ENCODE measurements at places on chromosomes 2 and 18. TPM values are rescaled to one million over a fixed set of nuclear protein-coding genes. Genes with fewer than 3 reads are reported as not detected.

GRCh38 chr2:146669735-146670134 lies 1175.1 kb upstream of the ACVR2A start:
- no peak for DNase-seq

DNA sequence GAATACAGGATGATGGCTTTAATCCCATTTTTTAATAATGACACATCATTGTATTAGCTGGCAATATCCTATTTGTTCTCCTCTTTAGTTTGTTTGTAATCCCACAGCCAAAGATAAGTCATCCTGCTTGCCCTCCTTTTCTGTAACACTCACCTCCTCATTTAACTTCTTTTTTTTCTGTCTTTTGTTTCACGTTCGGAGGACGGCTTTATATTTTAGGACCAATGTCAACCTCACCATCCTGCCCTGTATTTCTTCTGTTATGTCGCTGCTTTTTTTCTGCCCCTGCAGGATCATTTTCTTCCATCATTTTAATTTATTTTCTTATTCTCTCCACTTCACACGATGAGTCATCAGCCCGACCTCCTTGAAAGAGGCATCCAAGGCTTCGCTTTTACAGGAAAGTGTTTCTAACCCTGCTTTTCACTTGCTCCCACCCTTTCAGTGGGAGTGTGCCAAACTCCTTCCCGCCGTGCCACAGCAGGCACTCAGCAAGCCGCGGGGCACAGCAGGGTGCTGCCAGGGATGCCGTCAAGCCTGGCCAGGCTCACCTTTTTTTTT lies 11.4 kb downstream of the RAB31 start:
- DNase-seq = no peak

GRCh38 chr2:56688661-56689060 lies 504.9 kb downstream of the CCDC85A start:
- DNase-seq = no peak

DNA sequence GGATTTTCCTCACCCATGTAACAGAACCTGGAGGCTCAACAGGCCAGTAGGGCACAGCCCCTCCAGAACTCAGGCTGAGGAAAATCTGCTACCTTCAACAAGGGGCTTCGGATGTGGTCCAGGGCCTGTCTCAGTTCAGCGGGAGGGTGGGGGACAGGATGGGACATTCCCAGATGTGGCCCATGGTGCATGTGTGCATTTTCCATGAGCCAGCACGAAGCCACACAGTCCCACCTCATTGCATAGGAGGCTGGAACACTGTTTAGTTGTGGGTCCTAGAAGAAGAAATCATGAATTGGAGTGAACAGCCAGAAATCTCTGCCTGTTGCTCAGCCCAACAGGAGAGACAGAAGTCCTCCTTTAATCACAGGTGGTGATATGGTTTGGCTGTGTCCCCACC lies 469.6 kb upstream of the MYT1L start:
- DNase-seq = no peak

GRCh38 chr2:111667542-111668273 lies 216.3 kb downstream of the ANAPC1 start:
- no peak for DNase-seq

- DNase-seq = no peak
Measured at GRCh38 chr2:122491011-122491410, 735.6 kb downstream of the TSN start.

DNA sequence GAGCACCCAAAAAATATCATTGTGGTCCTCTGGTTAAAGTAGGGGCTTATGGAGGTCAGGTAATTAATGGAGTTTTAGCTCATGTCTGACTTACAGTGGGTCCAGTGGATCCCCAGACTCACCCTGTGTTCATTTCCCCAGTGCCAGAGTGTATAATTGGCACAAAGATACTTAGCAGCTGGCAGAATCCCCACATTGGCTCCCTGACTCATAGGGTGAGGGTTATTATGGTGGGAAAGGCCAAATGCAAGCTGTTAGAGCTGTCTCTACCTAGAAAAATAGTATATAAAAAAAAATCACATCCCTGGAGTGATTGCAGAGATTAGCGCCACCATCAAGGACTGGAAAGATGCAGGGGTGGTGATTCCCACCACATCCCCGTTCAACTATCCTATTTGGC lies 1067.6 kb upstream of the ACVR2A start:
- no peak for DNase-seq

DNA sequence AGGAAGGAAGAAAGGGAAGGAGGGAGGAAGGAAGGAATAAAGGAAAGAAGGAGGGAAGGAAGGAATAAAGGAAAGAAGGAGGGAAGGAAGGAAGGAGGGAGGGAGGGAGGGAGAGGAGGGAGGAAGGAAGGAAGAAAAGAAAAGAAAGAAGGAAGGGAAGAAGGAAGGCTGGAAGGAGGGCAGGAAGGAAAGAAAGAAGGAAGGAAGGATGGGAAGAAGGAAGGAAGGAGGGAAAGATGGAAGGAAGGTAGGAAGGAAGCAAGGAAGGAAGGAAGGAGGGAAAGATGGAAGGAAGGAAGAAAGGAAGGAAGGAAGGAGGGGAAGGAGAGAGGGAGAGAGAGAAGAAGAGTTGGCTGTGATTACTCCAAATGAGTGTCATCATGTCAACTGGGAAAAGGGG lies 190.6 kb downstream of the ACKR3 start:
- DNase-seq = no peak

DNA sequence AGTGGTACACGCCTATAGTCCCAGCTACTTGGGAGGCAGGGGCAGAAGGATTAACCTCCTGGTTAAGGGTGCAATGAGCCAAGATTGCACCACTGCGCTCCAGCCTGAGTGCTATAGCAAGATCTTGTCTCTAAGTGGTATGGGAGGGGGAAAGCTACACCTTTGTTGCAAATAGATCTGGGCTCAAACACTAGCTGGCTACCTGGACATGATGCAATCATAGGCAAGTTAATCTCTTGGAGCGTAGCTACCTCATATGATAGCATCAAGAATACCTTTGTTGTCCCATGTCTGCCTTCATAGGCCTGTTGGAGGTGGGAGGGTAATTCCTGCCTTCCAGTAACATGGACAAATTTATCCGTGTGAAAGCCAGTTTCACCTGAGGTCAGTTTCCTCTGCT lies 15.7 kb downstream of the KLHL29 start:
- DNase-seq = no peak

The CENPO gene
- 12.9 TPM for total RNA-seq

The UGT1A10 gene
- not detected for total RNA-seq

Data from tongue (tissue), 3 donors.